Neural progenitor cell (in vitro differentiated cells): ENCODE measurements at places on chromosomes 4 and X. TPM values are rescaled to one million over a fixed set of nuclear protein-coding genes. Genes with fewer than 3 reads are reported as not detected.

The COL4A5 gene
- 104 and 115 TPM in 2 replicates for total RNA-seq

The GPR34 gene
- total RNA-seq: not detected in 2 replicates

The GAGE12F gene
- total RNA-seq: not detected in 2 replicates

The WNK3 gene
- total RNA-seq: 36.1 and 50.2 TPM in 2 replicates

The SYP gene
- 0.07 and 0.62 TPM in 2 replicates for total RNA-seq

The ZNF732 gene
- not detected in 2 replicates for total RNA-seq

The CT47B1 gene
- not detected in 2 replicates for total RNA-seq

The PTCHD1 gene
- 0.03 and 0.07 TPM in 2 replicates for total RNA-seq

The C4orf36 gene
- 5.7 and 8.6 TPM in 2 replicates for total RNA-seq

DNA sequence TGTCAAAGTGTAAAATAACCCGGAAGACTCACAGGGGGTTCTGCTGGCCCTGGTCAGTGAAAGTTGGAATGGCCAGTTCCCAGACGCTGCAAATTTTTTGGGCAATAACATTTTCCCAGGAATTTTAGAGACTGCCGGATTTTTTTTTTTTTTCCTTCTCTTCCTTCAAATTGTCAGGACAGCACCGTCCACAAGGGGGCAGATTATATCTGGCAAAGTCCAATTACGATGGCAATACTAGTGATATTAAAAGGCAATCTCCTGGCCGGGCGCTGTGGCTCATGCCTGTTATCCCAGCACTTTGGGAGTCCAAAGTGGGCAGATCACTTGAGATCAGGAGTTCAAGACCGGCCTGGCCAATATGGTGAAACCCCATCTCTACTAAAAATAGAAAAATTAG is 20.5 kb downstream of the SLC25A5 start:
- H3K27me3 ChIP-seq: no peaks in the 10 kb centered on the region
- no peak overlapping the region for H3K27ac ChIP-seq
- H3K4me1 ChIP-seq: no peaks in the 10 kb centered on the region
- DNase-seq: peak; percentile 49

- peaks cover 16% of the 10 kb centered on the region for H3K4me1 ChIP-seq
- DNase-seq: no peak
- peaks cover 7% of the 10 kb centered on the region for H3K27me3 ChIP-seq
- no peak overlapping the region for H3K4me3 ChIP-seq
- H3K36me3 ChIP-seq: peaks cover 7% of the 10 kb centered on the region
Observed at GRCh38 chr4:6706173-6706572, 3.5 kb downstream of the MRFAP1L1 start.

GRCh38 chr4:89316931-89317366 is 9.3 kb upstream of the GPRIN3 start:
- H3K4me3 ChIP-seq: no peak overlapping the region
- H3K36me3 ChIP-seq: no peaks in the 10 kb centered on the region
- H3K4me1 ChIP-seq: no peaks in the 10 kb centered on the region
- H3K27ac ChIP-seq: no peak overlapping the region
- no peaks in the 10 kb centered on the region for H3K27me3 ChIP-seq

- no peak for DNase-seq
- no peak overlapping the region for H3K27ac ChIP-seq
- H3K27me3 ChIP-seq: no peaks in the 10 kb centered on the region
Observed at GRCh38 chrX:79400623-79401022, 33.5 kb upstream of the ITM2A start.

DNA sequence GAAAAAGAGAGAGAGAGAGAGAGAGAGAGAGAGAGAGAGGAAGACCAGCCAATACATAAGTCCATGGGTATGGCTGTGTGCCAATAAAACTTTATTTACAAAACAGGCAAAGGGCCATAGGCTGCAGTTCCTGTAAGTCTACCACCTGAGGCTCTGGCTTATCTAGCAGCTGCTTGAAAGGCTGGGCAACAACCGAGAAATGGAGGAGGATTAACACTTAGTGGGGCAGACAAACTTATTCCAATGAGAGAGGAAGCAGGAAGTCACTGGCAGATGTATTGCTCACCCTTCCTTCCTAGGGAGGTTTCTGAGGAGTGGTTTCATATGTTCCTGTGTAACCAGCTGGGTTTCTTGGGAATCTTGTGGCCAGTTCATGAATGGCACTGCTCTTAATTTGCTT is 4.7 kb upstream of the GPR143 start:
- no peak for DNase-seq
- no peak overlapping the region for H3K27ac ChIP-seq
- no peaks in the 10 kb centered on the region for H3K4me1 ChIP-seq
- H3K36me3 ChIP-seq: no peaks in the 10 kb centered on the region
- peaks cover under 1% of the 10 kb centered on the region for H3K27me3 ChIP-seq
- H3K4me3 ChIP-seq: no peak overlapping the region

DNA sequence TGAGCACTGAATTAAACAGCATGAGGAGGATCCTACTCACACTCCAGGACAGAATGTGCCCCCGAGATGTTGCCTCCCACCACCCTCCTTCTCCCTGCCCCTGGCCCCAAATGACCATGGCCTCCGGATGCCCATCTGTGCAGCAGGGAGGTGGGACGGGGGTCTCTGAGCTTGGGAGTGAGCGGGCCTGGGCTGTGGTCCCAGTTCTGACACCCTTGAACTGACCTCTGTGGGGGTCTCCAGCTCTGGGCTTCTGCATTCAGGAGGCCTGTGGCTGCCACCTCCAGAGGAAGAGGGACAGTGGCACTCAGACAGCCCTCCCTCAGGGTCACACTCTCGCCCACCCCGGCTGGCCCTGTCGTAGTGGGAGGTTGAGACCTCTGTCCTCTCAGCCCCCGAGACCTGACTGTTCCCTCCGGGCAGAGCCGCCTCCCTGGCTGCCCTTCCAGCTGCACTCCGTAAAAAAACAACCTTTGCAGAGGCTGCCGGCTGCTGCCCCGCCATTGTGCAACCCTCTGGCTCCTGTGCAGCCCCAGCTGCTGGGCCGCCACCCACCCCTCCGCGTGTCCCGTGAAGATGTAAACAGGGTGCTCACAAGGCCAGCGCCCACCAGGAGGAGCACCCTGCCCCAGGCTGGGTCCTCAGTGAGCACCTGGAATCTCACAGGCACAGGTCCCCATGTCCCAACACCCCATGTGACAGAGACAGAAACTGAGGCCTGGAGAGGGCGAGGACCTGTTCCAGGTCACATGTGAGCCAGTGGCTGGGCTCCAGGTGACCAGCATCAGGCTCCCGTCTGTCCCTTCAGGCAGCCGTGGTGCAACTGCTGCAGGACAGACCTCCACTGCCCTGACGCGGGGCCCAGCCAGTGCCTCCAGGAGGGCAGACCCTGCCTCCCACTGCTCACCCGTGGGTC is 39.6 kb downstream of the HTRA3 start:
- H3K27me3 ChIP-seq: no peaks in the 10 kb centered on the region
- no peak overlapping the region for H3K4me3 ChIP-seq
- H3K36me3 ChIP-seq: no peaks in the 10 kb centered on the region
- no peak for DNase-seq
- H3K27ac ChIP-seq: no peak overlapping the region

DNA sequence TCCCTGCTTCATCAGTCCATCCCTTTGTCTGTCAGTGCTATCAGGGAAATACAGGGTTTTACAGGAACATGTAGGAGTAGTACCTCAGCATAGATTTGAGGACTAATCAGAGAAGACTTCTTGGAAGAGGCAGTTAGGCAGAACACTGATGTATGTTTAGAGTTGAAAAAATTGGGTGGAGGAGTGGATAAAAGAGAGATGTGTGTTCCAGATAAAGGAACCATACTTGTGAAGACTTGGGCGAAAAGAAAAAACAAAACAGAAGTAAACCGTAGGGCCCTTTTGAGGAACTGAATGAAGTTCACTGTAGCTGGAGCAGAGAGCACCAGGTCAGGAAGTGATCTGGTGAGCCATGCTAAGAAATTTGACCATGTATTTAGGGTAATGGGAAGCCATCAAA is 32.3 kb downstream of the AFF1 start:
- H3K27me3 ChIP-seq: no peaks in the 10 kb centered on the region
- H3K4me1 ChIP-seq: peaks cover 46% of the 10 kb centered on the region
- no peaks in the 10 kb centered on the region for H3K36me3 ChIP-seq
- H3K27ac ChIP-seq: no peak overlapping the region
- H3K4me3 ChIP-seq: no peak overlapping the region

- H3K27me3 ChIP-seq: no peaks in the 10 kb centered on the region
- no peak for DNase-seq
- H3K27ac ChIP-seq: no peak overlapping the region
- H3K4me3 ChIP-seq: no peak overlapping the region
- no peaks in the 10 kb centered on the region for H3K4me1 ChIP-seq
- H3K36me3 ChIP-seq: no peaks in the 10 kb centered on the region
Observed at GRCh38 chr4:73248821-73249220, 9.8 kb downstream of the ANKRD17 start.

GRCh38 chr4:38921151-38921550 is 53.5 kb downstream of the FAM114A1 start:
- no peak overlapping the region for H3K27ac ChIP-seq
- no peak overlapping the region for H3K4me3 ChIP-seq

GRCh38 chrX:131734621-131735020 is 190.7 kb downstream of the OR13H1 start:
- H3K27ac ChIP-seq: no peak overlapping the region
- peaks cover 4% of the 10 kb centered on the region for H3K36me3 ChIP-seq
- H3K4me1 ChIP-seq: no peaks in the 10 kb centered on the region
- H3K4me3 ChIP-seq: no peak overlapping the region
- H3K27me3 ChIP-seq: no peaks in the 10 kb centered on the region
- DNase-seq: no peak

DNA sequence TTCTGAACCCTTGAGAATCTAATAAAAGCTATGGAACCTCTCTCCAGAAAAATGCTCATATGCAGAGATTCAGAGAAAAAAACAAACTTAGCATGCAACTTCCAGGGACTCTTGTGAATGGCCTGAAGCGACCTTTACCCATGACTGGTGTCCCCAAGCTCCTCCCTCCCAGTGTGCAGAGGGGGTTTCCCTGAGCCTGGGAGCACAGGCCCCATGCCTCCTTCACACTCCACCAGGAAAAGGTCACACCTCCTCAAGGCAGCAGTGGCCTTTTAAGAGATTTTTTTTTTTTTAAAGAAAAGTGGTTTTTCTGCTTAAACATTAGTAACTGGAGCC is 13.3 kb upstream of the UBA6 start:
- no peak for DNase-seq
- peaks cover 17% of the 10 kb centered on the region for H3K4me1 ChIP-seq
- H3K36me3 ChIP-seq: no peaks in the 10 kb centered on the region

DNA sequence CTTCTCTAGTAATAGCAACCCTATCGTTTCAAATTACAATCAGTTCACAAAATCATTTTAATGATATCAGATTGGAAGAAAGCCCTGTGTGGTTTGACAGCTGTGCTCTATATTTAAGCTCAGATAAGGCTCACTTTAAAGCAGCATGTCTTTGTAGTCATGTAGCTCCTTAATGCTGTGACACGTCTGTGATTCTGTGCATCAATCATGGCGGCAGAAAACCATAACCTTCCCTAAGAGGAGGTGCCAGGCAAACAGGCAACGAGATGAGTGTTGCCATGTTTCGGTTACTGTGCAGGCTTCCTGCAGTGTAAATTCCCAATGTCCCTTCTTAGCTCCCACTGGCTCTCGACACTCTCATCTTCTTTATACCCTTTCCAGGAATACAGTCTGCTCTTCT is 212.7 kb downstream of the GRID2 start:
- H3K27ac ChIP-seq: no peak overlapping the region
- no peaks in the 10 kb centered on the region for H3K27me3 ChIP-seq
- no peak overlapping the region for H3K4me3 ChIP-seq
